Fibroblast of skin of left biceps (primary cell): ENCODE measurements at places on chromosomes 1 and 21.

- no peak for DNase-seq
Measured at GRCh38 chr21:46253610-46254124, 25.1 kb upstream of the LSS start.

GRCh38 chr21:43207043-43207315 lies 38.2 kb downstream of the CRYAA start:
- DNase-seq, result no peak

DNA sequence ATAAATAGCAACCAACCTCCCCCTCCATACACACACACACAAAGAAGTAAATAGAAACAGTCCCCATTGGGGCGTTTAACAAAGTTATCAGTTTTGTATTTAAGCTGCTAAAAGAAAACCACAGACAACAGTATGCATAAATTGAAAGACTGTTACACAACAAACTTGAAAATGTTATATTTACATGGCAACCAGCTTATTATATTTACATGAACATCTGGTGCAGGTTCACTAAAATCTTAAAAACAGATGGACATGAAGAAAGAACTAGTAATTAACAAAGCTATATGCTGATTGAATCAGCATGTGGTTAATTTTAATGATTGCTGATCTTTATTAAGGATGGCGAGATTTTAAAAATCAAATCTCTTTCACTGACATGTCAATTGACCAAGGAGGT lies 384.7 kb downstream of the LRRIQ3 start:
- no peak for DNase-seq

- no peak for DNase-seq
Measured at GRCh38 chr1:226597616-226598454, 49.3 kb downstream of the STUM start.

DNA sequence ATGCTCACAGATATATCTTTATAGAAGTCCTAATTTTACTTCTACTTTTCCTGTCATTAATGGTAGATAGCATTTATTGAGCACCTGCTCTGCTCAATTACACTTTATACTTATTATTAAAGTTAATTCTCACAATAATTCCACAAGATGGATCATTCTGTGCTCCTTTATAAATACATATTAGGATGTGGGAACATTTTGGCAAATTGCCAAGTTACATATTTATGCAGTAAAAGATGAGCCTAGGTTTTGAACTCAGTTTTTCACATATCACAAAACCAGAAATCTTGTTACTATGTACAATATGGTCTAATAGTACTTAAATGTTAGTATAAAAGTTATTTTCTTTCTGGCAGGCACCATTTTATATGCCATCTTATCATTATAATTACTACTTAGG lies 895.0 kb upstream of the B3GALT2 start:
- DNase-seq, result no peak

DNA sequence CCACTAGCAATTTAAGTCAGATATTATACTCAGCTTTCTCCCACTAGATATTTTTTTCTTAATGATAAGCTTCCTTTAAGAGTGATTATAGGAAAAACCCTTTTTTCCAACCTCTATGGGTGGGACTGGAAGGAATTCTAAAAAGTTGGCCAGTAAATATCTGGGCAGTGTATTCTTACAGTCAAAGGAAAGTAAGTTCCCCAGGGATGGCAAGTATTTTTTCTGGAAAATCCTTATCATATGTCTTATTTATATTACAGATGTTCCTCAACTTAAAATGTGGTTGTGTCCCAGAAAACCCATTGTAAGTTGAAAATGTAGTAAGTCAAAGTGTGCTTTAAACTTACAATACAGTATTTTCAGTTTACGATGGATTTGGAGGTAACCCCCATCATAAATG lies 29.2 kb downstream of the CMPK1 start:
- no peak for DNase-seq

DNA sequence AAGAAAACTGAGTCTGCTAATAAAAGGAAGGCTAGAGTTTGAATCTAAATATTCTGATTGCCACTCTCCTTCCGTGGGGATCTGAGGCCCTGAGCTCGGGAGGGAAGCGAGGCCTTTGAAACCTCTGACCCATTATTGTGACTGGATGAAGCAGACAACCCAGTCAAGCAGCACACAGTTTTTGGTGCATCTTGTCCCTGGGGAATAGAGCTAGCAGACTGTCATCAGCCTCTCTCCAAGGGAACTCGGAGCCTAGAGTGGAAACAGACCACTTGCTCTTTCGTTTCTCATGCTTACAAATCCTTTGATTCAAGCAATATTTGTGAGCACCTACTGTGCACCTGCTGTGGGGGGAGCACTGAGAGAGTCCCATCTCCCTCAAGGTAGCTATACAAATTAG lies 133.2 kb upstream of the KLHDC7A start:
- DNase-seq, result no peak

GRCh38 chr1:223620297-223620897 lies 45.1 kb downstream of the CAPN8 start:
- DNase-seq, result no peak

GRCh38 chr1:177385760-177386698 lies 215.3 kb downstream of the BRINP2 start:
- no peak for DNase-seq

DNA sequence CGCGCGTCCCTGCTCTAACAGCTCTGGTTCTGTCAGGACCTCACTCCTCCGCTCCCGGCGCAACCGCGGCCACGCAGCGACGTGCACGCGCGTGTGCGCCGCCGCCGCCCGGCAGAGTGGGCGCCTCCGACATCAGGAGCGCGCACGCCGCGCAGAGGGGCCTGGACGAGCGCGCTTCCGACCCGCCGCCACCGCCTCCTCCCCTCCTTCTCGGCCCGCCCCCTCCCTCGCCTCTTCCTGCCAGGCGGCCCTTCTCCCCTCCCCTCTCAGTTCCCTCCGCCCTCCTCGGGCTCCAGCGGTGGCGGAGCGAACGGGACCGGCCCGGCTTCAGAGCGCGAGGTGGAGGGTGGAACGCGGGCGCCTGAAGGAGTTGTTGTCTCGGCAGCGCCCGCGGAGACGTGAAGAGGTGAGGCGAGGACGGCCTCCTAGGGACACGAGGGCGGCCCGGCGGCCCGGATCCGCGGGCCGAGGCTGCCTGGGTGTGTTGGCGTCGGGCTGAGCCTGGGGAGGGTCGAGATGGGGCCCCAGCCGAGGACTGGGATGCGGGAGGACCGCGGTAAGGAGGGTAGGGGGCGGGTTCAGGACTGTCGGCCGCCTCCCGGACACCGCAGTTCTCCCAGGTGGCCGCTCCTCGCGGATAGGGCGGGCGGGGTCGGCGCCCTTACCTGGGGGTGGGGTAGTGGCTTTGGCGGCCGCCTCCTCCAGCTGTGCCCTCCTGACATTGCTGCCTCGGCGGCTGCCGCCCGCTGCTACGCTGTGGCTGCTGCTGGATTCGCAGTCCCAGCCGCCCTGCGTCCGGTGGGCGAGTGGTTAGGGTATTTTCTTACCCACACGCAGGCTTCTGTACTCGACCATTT lies at the start of gene RABGAP1L:
Gene RABGAP1L, plus strand, starts transcription at position 269 of the 857 bp plus-strand sequence.
- peak; percentile 87 for DNase-seq

- no peak for DNase-seq
Measured at GRCh38 chr1:247747616-247748015, 325 bp downstream of the OR14A2 start.

- DNase-seq, result no peak
Measured at GRCh38 chr1:21510885-21511578, 1.8 kb downstream of the ALPL start.

- DNase-seq, result no peak
Measured at GRCh38 chr1:156750711-156751450, 594 bp downstream of the HDGF start.

DNA sequence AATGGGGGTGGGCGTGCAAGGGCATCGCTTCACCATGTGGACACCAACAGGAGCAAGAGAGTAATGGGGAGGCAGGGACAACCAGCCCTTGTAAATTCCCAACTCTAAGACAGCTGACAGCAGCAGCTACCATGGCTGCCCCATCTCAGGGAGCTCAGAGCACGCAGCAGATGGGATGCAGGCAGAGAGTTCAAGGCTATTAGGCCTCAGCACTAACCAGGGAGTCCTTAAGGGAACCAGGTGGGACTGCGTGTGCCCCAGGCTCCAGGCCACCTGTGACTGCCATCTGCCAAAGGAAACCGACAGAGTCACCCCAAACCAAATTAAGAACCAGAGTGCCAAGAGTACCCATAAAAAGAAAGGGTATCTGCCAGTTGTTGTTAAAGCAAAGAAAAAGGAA lies 33.7 kb upstream of the PRDM2 start:
- no peak for DNase-seq

GRCh38 chr1:110554871-110555801 lies 36.2 kb upstream of the KCNA10 start:
- DNase-seq, result no peak

DNA sequence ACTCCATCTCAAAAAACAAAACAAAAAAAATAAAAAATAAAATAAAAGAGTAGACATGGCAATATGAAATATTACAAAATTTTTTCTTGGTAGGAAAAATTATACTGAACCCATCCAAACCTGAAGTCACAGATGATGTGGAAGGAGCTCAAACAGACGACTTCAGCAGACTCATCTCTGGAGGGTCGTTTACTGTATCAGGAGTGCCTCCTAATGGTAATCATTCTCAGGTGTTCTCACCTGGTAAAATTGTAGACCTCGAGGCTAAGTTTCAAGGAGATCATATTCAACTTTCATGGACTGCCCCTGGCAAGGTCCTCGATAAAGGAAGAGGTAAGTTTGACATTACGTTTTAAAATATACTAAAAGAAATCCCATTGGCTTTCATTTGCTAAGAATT lies 54.3 kb upstream of the SH3GLB1 start:
- DNase-seq, result no peak

- DNase-seq, result no peak
Measured at GRCh38 chr21:44354775-44355771, 1.7 kb downstream of the TRPM2 start.

GRCh38 chr1:29803486-29803885 lies 567.2 kb downstream of the PTPRU start:
- DNase-seq, result no peak

DNA sequence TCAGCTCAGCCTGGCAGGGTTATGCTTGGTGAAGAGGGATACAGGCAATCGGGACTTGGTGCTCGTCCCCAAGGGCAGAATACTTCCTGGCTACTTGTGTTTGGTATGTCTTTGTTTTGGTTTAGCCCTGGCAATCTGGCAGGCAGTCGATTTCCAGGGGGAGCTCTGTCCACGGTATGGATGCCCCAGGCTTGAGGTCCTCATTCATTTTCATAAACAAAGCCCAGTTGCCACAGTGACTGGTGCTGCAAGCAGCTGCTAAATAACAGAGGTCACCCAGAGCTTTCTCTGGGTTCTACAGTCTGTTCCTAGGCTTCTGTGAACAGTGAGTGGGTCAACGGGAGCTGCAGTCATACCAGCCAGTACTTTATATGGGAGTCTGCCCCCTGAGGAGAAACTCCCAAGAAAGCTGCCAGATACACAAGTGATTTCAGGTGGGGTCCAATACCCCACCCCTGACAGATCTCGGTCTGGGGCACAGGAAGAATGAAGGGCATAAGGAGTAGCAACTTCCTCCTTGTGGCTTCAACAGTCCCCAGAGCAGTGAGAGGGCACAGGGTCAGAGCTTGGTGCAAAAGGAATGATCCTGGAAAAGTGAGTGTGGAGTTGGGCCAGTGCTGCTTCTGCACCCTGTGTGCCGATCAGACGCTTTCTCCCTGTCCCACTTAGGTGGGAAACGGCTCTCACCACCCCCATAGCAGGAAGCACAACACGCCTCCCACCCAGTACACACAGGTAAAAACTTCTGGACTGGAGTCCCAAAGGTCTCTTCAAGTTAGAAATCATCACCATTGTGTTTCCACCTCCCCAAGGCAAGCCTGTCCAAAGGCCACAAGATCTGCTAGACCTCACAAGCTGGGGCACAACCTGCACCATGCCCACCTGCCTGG lies 55.5 kb downstream of the TGFBR3 start:
- DNase-seq, result no peak

GRCh38 chr1:240854367-240854766 lies 242.4 kb upstream of the GREM2 start:
- DNase-seq, result no peak

GRCh38 chr1:119587341-119587740 lies 60.7 kb downstream of the ZNF697 start:
- no peak for DNase-seq

- DNase-seq, result no peak
Measured at GRCh38 chr1:229271448-229272159, 693 bp downstream of the RAB4A start.

GRCh38 chr1:233707153-233707879 lies 93.4 kb downstream of the KCNK1 start:
- DNase-seq, result no peak

DNA sequence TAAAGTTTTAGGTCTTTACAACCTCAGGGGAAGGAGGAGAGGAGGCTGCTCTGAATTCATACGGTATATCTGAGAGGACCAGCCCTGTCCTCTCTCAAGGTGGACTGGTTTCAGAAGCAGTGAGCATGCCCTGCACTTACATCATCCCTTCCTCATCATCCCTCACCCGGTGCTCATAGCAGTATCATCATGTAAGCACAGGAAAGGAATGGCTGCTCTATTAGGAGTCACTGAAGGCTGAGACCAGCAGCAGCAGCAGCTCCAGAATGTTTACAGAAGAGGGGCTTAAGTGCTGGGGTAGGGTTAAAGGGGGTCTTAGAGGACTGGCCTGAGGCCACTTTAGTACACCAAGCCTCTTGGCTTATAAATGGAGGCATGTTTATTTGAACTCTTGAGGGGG lies 185.9 kb downstream of the AK5 start:
- no peak for DNase-seq

DNA sequence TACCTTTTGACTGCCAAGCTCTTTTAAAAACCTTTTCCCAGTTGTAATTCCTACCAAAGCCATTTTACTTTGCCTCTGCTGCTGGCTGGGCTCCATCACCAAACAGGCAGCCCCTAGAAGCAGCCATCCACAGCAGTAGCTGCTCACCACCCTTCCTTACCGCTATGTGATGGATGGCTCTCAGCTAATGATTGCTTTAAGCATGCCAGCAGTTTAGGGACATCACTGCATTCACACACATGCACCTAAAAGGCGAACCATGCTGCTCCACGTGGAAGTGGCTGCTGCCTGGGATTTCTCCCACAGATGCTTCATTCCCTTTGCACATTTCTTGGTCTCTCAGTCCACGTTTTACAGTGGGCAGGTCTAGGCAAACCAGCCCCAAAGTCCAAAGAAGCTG lies 46.3 kb upstream of the PDE9A start:
- no peak for DNase-seq

DNA sequence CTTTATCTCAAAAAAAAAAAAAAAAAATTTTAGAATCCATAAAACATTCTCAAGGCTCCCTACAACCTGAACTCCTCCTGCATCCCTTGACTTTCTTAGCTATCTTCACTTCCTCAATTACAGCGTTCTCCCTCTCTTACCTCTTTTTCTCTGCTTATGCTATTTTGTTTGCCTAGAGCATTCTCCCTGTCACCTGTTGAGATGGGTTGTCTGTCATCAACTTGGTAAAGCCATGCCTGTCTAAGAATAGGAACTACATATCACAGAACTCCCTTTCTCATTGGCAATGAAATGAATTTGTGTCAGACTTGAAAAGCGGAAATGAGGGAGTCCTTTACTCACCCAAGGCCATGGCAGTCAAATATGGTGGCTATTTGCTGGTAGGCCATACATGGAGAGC lies 129.6 kb upstream of the CACHD1 start:
- no peak for DNase-seq

- no peak for DNase-seq
Measured at GRCh38 chr1:43313771-43314170, 13.0 kb downstream of the TIE1 start.

GRCh38 chr1:58727364-58727763 lies 27.5 kb upstream of the MYSM1 start:
- DNase-seq, result peak; percentile 53
